ENCODE measurements at places on chromosomes 1 and 21.
A peak's percentile ranks its signal among the peaks of the same experiment; 100 is the strongest.

DNA sequence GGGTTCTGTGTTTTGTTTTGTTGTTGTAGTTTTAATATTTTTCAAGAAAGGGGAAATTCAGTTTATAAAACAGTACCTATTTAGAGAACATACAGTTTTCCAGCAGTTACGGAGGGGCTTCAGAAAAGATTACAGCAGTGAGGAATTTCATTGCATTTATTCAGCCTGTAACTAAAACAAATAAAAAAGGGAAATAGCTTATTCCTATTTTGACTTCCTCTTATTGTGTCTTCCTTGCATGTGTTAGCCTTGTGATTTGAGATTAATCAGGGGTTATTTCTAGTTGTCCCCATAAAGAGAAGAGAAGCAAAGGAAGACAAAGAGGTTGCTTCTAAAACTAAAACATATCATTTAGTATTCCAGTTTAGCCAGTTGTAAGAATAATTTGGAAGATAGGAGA, 35.0 kb downstream of the CTTNBP2NL start:
- no peak for DNase-seq

GRCh38 chr1:31376375-31377134, 3.7 kb upstream of the FABP3 start:
- peak; percentile 84 for DNase-seq

DNA sequence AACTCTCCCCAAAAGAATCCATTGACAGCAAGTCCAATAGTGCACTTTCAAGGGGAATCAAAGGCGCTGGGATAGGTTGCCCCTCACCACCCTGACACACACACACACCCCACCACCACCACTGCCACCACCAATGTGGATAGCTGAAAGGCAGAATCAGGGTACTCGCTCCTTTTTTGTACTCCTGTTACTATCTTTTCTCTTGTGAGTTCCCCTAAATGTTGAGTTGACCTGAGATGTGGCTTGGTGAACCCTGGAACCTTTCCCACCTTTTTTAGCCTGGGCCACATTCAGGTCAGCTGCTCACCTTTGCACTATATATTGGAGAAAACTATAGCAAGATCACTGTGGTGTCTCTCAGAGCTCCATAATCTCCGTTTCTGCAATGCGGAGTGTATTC, 3.9 kb downstream of the S100A8 start:
- DNase-seq = no peak

DNA sequence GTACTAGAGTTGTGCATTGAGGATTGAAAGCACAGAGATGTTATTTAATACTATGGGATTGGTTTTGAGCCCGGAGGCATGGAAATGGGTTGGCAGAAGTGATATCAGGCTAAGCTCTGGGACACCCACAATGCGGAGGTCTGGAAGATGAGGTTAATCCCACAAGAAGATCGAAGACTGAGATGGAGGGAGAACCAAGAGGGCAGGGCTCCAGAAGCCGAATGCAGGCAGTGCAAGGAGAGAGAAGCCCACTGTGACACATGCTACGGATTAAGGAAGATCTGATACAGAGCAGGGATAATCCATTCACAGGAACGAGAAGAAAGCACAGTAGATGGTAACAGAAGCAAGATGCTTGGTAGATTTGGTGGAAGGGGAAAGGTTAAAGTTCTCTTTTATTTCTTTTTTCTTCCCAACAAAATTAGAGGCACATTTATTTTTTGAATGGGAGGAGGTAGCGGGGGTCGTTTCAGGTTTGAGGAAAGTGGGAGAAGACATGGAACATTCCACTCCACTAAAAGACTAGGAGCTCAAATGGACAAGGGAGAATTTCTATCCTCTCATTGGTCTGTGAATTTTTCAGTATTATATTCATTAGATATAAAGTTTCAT, 113.2 kb downstream of the NCAM2 start:
- no peak for DNase-seq

DNA sequence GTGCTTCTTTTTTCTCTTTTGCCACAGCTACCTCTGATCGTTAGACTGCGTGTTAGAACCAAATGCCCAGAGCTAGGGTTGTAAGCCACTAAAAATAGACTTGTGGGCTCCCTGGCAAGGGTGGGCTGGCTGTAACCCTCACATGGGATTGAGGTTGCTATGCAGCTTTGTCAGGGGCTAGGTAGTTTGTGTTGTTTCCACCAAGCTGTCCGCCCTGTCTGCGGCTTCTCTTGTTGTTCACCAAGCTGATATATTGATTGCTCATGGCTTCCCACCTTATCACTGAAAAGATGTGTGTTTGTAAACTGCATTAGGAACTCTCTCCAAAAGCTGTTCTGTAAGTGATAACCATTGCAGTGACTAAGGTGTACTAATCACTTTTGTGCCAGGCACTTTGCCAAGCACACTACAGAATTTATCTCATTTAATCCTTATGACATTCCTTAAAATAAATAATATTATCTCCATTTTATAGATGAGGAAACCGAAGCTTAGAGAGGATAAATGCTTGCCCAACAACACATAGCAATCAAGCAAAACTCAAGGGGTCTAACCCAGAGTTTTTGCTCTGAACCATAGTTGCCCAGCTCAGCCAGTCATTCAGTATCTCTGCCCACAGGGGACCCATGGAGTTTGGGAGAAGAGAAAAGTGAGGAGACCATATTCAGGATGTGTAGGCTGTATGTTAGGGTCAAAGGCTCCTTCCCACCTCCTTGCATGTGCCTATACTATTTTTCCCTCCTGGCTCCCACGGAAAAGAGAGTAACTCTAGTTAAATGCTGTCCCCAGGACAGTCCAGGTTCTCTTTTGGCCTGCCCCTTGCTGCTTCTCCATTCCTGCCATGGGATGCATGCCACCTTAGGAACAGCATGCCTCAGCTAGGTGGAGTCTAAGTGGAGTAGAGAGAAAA, 42.2 kb upstream of the TARBP1 start:
- no peak for DNase-seq

All from G401 (cell line).